Esophagus mucosa (tissue), 1 donor: ENCODE measurements at places on chromosomes 5 and 9.

GRCh38 chr5:41337216-41337615, 123.9 kb upstream of the C6 start:
- no peak for ATAC-seq

DNA sequence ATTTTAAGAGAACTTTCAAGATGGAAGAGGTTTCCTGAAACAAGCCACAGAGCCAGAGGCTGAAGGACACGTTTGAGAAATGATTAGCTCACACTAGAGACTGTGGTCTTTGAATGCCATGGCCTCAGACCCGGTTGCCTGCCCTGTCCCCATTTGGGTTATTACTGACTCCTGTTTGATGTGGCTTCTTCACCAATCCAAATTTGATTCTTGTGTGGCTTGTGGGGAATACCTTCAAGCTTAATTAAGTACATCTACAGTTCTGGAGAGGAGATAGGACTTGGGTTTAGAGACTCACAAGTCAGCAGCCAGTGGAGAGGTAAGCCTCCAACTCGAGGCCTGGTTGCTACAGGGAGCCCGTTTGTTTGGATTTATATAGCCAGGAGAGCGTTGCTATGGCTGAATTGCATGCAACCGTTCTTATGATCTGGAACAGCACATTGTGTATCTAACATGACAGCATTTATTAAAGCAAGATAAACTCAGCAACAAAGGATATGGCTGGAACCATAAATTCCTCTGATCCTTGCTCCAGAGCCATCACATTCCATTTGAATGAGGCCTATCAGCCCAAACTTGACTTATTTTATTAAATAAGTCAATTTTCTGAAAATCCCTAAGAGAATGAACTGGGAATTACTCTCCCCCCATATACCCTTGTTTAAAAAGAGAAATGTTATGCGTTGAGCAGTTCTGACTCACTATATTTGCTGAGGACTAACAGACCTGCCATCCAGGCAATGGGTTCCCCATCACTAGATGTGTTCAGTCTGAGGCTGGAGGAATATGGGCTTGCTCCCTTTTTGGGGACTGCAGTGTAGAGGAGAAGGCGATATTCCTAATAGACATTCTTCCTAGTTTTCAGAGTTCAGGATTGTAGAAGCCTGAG, 88.4 kb upstream of the TNFSF8 start:
- ATAC-seq: no peak

DNA sequence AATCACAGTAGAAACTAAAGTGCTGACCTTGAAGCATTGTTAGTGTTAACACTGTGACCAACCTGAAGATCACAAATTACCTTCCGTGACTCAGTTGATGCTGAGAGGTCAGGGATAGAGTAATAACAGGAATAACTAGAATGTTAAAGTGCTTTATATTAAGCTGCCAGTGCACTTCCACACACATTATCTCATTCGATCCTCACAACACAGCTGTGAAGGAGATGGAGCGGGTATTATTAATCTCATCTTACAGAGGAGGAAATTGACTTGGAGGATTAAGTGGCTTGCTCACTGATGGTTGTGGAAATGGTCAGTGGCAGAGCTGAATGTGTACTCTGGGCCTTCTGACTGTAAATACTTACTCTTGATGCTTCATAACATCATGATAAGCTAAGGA, 252.5 kb upstream of the DMRT1 start:
- ATAC-seq: peak; percentile 83

- no peak for ATAC-seq
Observed at GRCh38 chr9:133224762-133225161, 15.7 kb upstream of the OBP2B start.

GRCh38 chr9:103709366-103709765, 384.7 kb upstream of the SMC2 start:
- ATAC-seq: no peak

GRCh38 chr9:34049630-34050384, 1.1 kb upstream of the UBAP2 start:
- ATAC-seq: no peak

- no peak for ATAC-seq
Observed at GRCh38 chr5:170126626-170127025, 20.9 kb downstream of the FOXI1 start.

- ATAC-seq: no peak
Observed at GRCh38 chr5:100855295-100855694, 47.8 kb downstream of the ST8SIA4 start.
